ENCODE measurements at places on chromosomes 13 and 19. TPM values are rescaled to one million over a fixed set of nuclear protein-coding genes. Genes with fewer than 3 reads are reported as not detected.

- H3K27me3 ChIP-seq: no peaks in the 10 kb centered on the region
- peaks cover 6% of the 10 kb centered on the region for H3K4me1 ChIP-seq
- no peak overlapping the region for H3K4me3 ChIP-seq
- DNase-seq: no peak
Measured at GRCh38 chr19:52935434-52935833, 12.2 kb upstream of the ZNF888 start.

DNA sequence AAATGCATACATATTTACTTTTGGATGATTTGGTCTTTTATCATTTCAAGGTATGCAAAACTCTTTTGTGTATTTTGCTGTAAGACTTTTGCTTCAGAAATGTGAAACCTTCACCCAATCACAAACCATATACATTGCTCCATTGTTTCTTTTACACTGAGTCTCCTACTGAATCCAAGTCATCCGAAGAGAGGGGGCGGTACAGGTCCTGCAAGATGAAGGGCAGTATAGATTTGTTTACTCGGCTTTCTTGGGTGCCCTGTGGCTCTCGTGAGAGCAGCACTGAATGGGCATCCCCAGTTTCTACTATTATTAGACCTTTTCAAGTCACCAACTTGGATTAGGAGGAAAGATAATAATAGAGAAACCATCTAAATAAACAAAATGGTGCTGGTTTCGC lies 280.6 kb downstream of the DCLK1 start:
- no peaks in the 10 kb centered on the region for H3K27me3 ChIP-seq
- no peaks in the 10 kb centered on the region for H3K36me3 ChIP-seq
- H3K27ac ChIP-seq: no peak overlapping the region

GRCh38 chr13:37375724-37376123 lies 222.8 kb downstream of the POSTN start:
- H3K4me1 ChIP-seq: no peaks in the 10 kb centered on the region
- no peaks in the 10 kb centered on the region for H3K27me3 ChIP-seq

DNA sequence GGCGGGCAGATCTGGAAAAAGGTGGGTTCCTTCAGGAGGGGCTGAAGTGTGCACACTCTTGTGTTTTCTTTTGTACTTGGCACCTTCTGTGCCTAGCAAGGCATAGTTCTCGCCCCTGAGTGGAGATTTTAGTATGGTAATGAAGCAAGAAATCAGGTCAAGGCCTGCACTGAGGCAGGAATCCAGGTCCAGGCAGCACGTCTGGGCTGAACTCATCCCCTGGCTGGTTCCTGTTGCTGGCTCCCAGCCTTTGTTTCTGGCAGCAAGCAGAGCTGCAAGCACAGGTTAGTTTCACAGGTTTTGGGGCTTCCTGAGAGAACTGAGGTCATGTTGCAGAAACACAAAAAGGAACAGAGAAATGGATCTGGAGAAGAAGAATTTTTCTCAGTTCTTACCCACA lies 21.2 kb downstream of the SIGLEC7 start:
- peaks cover 16% of the 10 kb centered on the region for H3K4me1 ChIP-seq
- H3K27ac ChIP-seq: no peak overlapping the region
- no peak for DNase-seq
- no peaks in the 10 kb centered on the region for H3K36me3 ChIP-seq
- no peak overlapping the region for H3K4me3 ChIP-seq

GRCh38 chr19:14530005-14530348 lies 583 bp downstream of the TECR start:
- peak overlapping the region; percentile 80 for H3K27ac ChIP-seq
- peak overlapping the region; percentile 79 for H3K4me3 ChIP-seq
- no peak for DNase-seq
- H3K4me1 ChIP-seq: peaks cover 5% of the 10 kb centered on the region
- H3K27me3 ChIP-seq: no peaks in the 10 kb centered on the region

GRCh38 chr13:109154146-109154545 lies 524.7 kb downstream of the MYO16 start:
- no peaks in the 10 kb centered on the region for H3K4me1 ChIP-seq
- H3K4me3 ChIP-seq: no peak overlapping the region
- no peak for DNase-seq
- no peaks in the 10 kb centered on the region for H3K27me3 ChIP-seq

GRCh38 chr13:83881140-83881684 lies 1.1 kb downstream of the SLITRK1 start:
- no peak overlapping the region for H3K27ac ChIP-seq
- no peaks in the 10 kb centered on the region for H3K36me3 ChIP-seq
- H3K27me3 ChIP-seq: no peaks in the 10 kb centered on the region

DNA sequence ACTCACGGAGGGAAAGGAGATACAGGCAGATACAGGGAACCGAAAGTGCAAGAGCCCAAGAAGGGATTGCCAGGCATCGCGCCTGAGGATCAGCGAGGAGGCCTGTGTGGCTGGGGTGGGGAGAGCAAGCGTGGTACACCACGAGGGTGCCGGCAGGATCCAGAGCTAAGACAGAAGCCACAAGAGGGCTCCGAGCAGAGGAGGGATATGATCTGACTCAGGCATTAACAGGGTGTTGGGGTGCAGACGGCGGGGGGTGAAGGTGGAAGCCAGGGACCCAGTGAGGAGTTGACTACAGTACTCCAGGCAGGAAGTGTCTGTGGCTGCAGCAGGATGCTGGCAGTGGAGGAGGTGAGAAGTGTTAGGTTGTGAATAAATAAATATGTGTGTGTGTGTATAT lies 5.4 kb upstream of the PPP1R37 start:
- no peaks in the 10 kb centered on the region for H3K27me3 ChIP-seq
- H3K4me1 ChIP-seq: no peaks in the 10 kb centered on the region
- no peak for DNase-seq
- peaks cover 15% of the 10 kb centered on the region for H3K36me3 ChIP-seq
- H3K4me3 ChIP-seq: no peak overlapping the region
- no peak overlapping the region for H3K27ac ChIP-seq

GRCh38 chr13:40061466-40062450 lies 406.3 kb downstream of the COG6 start:
- no peaks in the 10 kb centered on the region for H3K27me3 ChIP-seq
- no peak for DNase-seq
- peaks cover 27% of the 10 kb centered on the region for H3K4me1 ChIP-seq
- no peaks in the 10 kb centered on the region for H3K36me3 ChIP-seq

GRCh38 chr19:39515551-39516191 lies 732 bp downstream of the SELENOV start:
- no peak overlapping the region for H3K27ac ChIP-seq
- peaks cover 22% of the 10 kb centered on the region for H3K27me3 ChIP-seq
- no peak for DNase-seq

- DNase-seq: no peak
- no peak overlapping the region for H3K4me3 ChIP-seq
- H3K27ac ChIP-seq: no peak overlapping the region
- no peaks in the 10 kb centered on the region for H3K27me3 ChIP-seq
- no peaks in the 10 kb centered on the region for H3K36me3 ChIP-seq
Measured at GRCh38 chr19:36456831-36457230, 32.5 kb downstream of the ZNF566 start.

DNA sequence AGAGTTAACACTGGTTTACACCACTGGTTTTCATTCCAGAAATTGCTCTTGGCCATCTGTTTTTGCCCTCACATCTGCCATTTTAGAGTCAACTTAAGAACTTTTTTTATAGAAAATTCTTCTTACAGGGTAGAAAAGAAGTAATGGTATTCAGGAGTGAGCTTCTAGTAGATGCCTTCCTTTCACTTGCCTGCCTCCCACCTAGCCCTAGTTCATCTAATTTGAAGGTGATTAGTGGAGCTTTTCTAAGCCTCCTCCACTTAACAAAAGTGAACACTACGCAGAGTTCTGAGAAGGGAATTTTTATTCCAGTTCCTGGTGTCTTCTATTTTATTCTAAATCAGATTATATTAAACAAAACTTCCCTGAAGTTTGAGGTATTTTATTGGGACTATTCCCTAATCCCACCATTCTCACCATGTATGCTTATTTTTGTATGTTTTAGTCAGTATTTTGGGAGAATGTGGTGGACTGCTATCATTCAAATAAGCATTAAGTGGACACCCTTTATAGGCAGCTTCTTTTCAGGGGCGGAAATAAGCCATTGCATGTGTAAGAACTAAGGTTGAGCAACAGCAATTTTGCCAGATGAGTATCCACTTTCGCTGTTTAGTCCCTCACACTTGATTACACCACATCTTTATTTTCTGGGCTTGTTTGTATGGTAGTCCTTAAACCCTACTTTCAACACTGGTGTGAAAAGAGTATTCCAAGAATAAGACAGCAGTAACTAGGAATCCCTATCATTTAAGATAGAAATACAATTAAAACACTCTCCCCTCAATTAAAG lies 156.9 kb downstream of the ENOX1 start:
- no peaks in the 10 kb centered on the region for H3K27me3 ChIP-seq
- no peak overlapping the region for H3K27ac ChIP-seq
- no peak for DNase-seq
- H3K4me3 ChIP-seq: no peak overlapping the region

DNA sequence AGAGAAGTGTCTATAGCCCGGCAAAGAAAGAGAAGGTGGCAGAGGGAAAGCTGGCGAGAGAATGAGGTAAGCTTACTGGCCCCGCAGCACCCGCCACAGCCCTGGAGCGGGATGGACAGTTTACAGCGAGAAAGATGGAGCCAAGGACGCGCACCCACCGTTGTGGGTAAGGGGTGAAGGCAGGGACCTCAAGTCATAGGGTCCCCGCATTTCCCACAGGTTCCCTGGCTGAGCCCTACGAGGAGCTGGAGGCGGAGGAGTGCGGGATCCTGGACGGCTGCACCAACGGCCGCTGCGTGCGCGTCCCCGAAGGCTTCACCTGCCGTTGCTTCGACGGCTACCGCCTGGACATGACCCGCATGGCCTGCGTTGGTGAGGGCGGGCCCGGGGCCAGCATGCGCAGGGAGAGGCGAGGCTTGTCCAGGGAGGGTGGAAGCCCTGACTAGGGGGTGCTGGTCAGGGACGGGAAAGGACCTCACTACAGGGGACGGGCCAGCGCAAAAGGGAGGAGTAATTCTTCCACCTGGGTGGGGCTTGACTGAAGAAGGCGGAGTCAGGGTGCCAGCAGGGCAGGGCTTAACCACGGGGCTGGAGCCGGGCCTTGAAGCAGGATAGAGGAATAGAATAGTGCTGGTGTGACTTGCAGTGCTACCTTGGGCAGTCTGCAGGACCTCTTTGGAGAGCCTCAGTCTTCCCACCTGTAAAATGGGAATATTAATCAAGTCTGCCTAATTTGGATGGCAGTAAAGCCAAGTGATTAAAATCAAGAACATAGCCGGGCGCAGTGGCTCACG lies 26.5 kb downstream of the LTBP4 start:
- no peak overlapping the region for H3K27ac ChIP-seq
- no peak for DNase-seq
- no peak overlapping the region for H3K4me3 ChIP-seq

DNA sequence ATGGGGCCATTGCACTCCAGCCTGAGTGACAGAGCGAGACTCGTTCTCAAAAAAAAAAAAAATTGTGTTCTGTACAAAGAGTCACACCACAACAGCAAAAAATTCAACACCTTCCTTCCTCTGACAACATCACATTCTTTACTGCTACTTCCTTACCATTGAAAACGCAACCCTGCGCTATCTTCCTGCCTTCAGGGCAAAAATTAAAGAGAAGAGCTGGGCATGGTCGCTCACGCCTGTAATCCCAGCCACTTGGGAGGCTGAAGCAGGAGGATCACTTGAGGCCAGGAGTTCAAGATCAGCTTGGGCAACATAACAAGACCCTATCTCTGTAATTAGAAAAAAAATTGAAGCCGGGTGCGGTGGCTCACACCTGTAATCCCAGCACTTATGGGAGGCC lies 9.4 kb upstream of the ZNF444 start:
- peaks cover 9% of the 10 kb centered on the region for H3K4me1 ChIP-seq
- H3K27me3 ChIP-seq: no peaks in the 10 kb centered on the region
- no peak overlapping the region for H3K4me3 ChIP-seq
- DNase-seq: no peak

DNA sequence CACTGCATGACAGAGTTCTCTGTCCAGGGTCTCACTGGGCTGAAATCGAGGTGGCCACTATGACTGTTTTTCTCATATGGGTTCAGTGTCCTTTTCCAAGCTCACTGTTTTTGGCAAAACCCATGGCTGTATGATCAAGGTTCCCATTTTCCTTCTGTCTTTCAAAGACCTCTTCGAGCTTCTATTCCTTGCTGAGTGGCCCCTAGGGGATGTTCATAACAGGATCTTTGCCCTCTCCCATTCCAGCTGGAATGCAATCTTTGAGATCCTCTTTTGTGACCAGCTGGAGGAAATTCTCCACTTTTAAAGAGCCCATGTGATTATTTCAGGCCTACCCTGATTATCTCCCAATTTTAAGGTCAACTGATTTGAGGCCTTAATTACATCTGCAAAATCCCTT lies 572.5 kb upstream of the SLC10A2 start:
- no peaks in the 10 kb centered on the region for H3K27me3 ChIP-seq
- H3K4me1 ChIP-seq: no peaks in the 10 kb centered on the region
- H3K36me3 ChIP-seq: no peaks in the 10 kb centered on the region
- no peak overlapping the region for H3K27ac ChIP-seq
- no peak for DNase-seq
- no peak overlapping the region for H3K4me3 ChIP-seq

DNA sequence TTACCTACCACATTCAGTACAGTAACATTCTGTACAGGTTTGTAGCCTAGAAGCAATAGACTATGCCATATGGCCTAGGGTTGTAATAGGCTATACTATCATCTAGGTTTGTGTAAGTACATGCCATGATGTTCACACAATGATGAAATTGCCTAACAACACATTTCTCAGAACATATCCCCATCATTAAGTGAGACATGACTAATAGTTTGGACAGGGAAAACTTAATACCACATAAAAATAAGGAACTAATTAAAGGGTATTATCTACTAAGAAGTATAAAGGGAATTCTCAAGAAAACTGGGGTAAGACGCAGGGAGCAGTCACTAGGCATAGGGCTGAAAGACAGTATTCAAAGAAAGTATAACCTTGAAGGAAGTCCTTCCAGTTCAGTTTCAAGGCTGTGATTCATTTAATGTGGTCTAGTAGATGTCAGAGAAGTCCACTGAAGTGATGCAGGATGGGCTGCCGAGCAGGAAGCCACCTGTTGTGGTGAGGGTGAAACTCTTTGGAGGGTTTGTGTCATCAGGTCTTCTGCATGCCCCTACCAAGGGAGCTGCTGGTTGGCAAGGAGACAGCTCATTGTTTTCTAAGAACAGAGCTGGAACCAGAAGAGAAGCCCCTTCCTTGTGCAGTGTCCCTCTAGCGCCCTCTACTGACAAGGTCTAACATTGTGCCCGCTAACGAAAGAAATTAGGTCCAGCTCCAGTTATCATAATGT lies 122.9 kb downstream of the OLFM4 start:
- H3K27ac ChIP-seq: no peak overlapping the region
- H3K36me3 ChIP-seq: no peaks in the 10 kb centered on the region
- DNase-seq: peak; percentile 32
- H3K4me1 ChIP-seq: no peaks in the 10 kb centered on the region
- no peaks in the 10 kb centered on the region for H3K27me3 ChIP-seq
- H3K4me3 ChIP-seq: no peak overlapping the region

Gene TNNT1
- total RNA-seq: 0.62 TPM

Gene FXYD1
- 1.2 TPM for total RNA-seq

Gene CYP2A7
- not detected for total RNA-seq

Gene SOHLH2
- total RNA-seq: not detected

Gene REEP6
- 0.69 TPM for total RNA-seq

Gene MBD3L2
- not detected for total RNA-seq

Gene KIR2DL1
- total RNA-seq: not detected

Gene IL12RB1
- total RNA-seq: 28.1 TPM

Gene NMRK2
- total RNA-seq: not detected

Gene SIGLECL1
- total RNA-seq: not detected

Gene NALCN
- total RNA-seq: not detected

Gene CGB2
- total RNA-seq: not detected

Gene TMEM145
- 0.97 TPM for total RNA-seq

Gene KLK12
- total RNA-seq: not detected

Gene PDX1
- total RNA-seq: not detected

Gene TSHZ3
- total RNA-seq: 0.11 TPM

Gene IQCN
- total RNA-seq: 0.54 TPM
